Activated CD8-positive, alpha-beta memory T cell treated with anti-CD3 and anti-CD28 coated beads for 36 hours (primary cell): ENCODE measurements at places on chromosomes 13 and 19. TPM values are rescaled to one million over a fixed set of nuclear protein-coding genes. Genes with fewer than 3 reads are reported as not detected.

FAM124A gene
- total RNA-seq: 0.13 TPM

INSL3 gene
- total RNA-seq: 1.9 TPM

WTIP gene
- total RNA-seq: 0.70 TPM

CLDND2 gene
- total RNA-seq: 21.6 TPM

SERTM1 gene
- total RNA-seq: not detected

NKG7 gene
- total RNA-seq: 848 TPM

ERICH6B gene
- not detected for total RNA-seq

LILRB5 gene
- total RNA-seq: not detected

ZNF77 gene
- 4.4 TPM for total RNA-seq

CATSPERD gene
- total RNA-seq: not detected

ZNF823 gene
- 4.1 TPM for total RNA-seq

ZNF506 gene
- total RNA-seq: 21.7 TPM

CD33 gene
- not detected for total RNA-seq
